ENCODE measurements at places on chromosomes 2 and 18.

GRCh38 chr2:157302492-157303099 lies 23.0 kb downstream of the ERMN start:
- DNase-seq, result peak; percentile 40

DNA sequence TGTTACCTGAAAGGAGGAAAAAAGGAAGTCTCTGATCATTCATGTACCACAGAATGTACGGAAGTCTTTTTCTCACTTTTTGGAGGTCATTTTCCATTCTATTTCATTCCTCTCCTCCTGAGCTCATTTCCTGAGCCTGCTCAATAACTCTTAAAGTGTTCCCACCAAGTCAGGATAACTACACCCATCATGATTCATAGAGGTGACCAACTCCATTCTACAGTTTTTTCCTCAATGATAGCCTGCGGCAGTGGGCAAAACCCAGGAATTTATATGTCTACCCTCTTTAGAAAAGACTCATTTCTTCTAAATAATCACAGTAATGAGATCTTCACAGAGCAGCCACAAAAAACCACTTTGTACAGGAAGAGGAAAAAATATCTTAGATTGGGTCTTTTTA lies 372.5 kb downstream of the RBM43 start:
- no peak for DNase-seq

GRCh38 chr2:197300139-197300538 lies 10.4 kb downstream of the ANKRD44 start:
- no peak for DNase-seq

- no peak for DNase-seq
Observed at GRCh38 chr2:216286616-216287231, 85.6 kb downstream of the MARCHF4 start.

DNA sequence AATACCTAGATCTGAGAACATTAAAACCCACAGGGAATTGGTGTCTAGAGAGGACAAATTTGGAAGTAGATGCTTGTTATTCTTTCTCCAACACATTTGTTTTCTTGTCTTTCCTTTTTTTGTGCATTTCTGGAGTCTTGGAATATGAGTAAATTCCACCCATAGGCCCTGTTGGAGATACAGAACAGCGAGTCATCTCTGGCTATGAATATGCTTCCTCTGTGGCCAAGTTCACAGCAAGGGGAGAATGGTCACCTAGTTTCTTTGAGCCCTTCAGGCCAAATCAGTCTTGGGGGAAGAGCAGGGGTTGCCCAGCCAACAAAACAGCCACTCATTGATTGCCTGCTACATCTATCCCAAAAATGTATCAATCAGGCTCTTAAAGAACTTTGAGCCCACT lies 31.3 kb downstream of the SP140L start:
- DNase-seq, result no peak

DNA sequence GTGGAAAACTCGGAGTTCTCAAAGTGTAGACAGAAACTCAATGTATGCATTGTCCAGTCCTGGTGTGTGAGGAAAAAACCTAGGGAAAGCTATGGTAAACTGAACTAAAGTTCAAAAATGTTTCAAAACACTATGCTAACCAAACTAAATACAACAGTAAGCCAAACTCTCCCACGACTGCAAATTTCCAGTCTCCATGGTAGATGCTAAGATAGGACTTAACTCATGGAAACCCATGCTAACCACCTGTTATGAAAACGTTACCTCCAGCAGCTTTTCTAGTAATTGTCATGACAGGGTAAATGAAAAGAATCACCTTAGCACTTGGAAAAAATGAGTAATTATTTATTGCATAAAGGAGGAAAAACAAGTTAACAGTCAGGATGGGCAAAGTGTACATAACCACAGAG lies 135.7 kb upstream of the EPC2 start:
- DNase-seq, result no peak

DNA sequence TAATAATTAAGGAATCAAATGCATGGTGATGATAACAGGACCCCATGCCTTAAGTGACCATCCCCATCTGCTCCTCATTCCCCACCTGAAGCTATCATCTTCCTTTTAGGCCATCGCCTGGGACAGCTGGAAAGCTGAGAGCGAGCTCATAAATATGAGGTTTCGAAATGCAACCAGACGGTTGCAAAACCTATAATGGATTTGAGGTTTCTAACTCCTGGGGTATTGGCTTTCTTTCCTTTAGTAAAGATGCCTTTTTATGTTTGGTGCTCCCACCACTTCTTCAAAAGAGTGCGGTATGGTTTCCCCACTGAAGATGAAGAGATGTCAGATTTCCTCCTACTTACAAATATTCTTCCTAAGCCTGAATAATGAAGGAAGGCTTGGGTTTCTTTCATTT lies 1589.5 kb upstream of the PIK3C3 start:
- DNase-seq, result no peak

- no peak for DNase-seq
Observed at GRCh38 chr2:41510108-41510507, 537.7 kb upstream of the PKDCC start.

DNA sequence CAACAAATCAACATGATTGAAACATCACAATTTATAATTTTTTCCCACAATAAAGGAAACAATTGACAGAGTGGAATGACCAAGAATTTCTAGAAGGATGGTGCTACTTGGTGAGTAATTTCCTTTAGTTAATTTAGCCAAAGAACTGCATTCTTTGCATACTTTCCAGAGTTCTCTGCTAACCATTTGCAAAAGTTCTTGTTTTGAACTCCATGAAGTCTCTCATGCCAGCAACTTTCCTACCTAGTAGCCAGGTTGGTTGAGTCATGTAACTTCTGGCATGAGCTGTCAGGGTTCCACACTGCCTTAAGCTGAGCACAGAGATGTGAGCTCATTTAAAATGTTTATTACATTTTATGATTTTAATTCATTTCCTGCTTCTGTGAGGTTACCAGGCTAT lies 539.6 kb downstream of the PID1 start:
- DNase-seq, result no peak

GRCh38 chr2:206555721-206556120 lies 86.6 kb upstream of the FAM237A start:
- DNase-seq, result no peak

- no peak for DNase-seq
Observed at GRCh38 chr2:75790121-75790813, 79.6 kb upstream of the GCFC2 start.

GRCh38 chr2:58845011-58845410 lies 603.9 kb upstream of the FANCL start:
- DNase-seq, result no peak

DNA sequence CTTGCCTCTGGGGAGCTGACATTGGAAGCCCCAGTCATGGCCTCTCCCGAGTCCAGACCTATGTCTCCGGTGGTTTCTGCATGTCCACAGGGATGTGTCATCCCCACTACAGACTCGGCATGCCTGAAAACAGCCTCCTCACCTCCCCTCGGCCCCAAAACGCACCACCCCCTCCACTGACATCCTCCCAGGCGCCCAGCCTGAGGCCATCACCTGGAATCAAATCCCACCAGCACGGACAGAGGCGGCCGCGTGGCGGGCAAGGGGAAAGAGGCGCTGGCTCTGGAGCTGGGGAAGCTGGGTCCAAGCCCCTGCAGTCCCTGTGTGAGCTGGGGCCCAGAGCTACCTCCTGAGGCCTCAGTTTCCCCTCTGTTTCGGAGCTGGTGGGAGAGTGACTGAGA lies 69.9 kb upstream of the SMAD7 start:
- no peak for DNase-seq

GRCh38 chr2:210269148-210269547 lies 43.9 kb upstream of the ACADL start:
- DNase-seq, result no peak

DNA sequence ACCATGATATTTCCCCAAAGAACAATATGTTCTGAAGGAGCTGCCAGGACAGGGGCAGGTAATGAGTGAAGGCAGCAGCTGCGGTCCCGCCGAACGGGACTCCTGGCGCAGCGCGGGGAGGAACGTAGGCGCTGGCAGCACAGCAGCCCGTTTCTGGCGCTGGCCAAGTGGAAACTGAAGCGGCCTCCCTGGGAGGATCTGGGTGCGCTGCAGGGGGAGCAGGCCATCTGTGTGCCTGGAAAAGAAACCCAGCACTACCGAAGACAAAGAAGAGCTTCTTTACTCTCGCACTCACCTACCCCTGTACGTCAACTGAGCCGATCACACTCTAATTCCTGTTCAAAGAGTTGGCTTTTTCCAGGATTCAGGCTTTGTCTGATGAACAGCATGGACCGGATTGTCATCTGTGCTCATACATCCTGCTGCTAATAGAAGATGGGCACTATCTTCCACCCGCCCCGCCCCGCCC lies 11.8 kb downstream of the G6PC2 start:
- no peak for DNase-seq

DNA sequence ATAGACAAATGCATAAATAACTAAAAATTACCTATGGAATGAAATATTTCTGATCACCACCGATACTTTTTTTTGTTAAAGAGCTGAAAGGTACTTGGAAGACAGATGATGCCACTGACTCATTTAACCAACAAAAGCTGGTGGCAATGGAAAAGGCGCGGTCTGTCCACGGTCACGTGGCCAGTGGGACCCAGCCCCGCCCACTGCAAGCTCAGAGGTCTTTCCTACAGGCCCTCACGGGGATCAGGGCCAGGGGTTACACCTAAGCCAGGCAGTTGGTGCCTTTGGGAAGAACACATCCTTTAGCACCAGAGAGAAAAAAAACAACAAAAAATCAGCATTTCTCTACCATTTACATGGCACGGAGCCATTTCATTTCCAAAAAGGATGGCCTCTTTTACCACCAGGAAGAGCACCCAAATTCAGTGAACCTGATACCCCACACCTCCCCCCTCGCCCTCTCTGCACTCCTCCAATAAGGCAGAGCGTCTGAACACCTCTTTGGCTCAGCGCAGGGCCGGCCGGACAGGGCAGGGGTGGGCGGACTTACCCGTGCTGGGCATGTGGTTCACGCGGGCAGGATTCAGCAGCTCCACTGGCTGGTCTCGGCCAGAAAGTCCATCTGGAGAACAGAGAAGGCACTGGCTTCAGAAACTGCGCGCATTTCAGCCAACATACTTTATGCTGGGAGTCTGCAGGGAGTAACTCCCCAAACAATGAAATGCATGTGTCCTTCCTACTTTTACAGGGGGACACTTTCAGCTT lies 164.6 kb downstream of the HDAC4 start:
- no peak for DNase-seq

DNA sequence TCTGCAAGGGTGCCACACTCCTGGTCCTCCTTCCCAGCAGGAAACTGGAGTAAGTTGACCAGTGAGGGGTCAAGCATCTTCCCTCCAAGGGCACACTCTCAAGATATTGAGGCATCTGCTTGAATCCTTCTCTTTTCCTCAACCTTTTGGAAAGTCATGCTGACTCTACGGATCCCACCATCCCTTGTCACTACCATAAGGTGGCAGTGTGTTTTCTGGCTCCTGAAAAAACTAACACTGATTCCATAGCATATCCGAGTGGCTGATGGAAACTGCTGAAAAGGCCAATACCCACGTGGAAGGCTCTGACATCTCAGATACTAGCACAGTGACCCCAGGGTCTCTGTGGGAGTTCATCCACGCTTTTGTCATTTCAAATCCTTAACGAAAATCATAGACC lies 37.1 kb downstream of the GPR45 start:
- DNase-seq, result no peak

DNA sequence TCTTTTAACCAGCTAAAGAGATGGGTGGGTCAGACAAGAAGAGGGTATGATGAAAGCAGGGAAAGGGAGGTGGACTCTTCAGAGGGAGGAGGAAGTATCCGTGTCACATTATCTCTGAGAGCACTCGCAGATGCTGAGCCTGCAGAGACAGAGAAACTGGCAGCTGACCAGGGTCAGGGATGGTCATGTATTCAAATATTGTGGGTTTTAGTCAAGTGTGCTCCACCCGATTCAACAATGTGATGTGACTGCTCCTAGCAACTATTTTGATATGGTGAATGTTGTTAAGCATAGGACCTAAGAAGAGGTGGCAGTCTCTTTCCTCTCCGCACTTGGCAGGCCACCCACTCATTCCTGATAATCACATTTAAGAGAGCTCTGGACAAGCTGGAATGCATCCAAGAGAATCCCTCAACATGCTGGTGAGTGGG lies 1.3 kb upstream of the CLIP4 start:
- DNase-seq, result no peak

GRCh38 chr18:71329114-71329513 lies 1040.3 kb downstream of the SOCS6 start:
- DNase-seq, result no peak

GRCh38 chr18:62715436-62715758 lies at the start of gene PHLPP1:
PHLPP1 (plus strand) TSS chr18:62715541; CDS start chr18:62715684, 143 bp downstream.
- no peak for DNase-seq

DNA sequence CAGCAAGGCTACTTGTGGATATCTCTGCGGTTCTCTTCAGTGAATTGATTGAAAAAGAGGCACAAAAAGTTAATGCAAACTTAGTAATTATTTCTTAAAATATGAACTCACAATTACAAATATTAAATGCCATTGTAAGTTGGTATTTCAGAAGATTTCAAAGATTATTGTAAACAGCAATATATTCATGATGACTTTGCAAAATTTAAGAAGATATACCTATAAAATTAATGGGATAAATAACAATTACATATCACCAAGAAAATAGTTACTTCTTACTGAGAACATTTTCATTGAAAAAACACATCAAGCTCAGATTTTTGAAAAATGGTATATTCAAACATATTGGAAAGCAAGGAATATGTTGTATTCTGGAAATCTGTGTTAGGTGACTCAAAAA lies 482.0 kb upstream of the LRRTM1 start:
- DNase-seq, result no peak

DNA sequence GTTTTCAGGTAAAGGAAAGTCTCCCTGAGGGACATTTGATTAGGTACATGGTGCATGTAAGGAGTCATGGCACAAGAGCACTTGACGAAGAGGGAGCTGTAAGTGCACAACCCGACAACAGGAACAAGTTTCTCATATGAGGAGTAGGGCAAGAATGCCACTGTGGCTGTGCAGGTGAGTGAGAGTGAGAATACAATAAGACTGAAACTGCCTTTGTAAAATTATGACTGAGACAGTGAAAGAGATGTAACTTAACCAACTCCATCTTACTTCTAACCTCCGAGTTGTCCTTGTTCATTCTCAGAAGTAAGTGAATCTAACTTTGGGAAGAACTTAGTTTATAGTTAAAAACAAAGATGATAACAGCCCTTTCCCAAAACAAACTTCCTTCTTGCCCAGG lies 1025.8 kb upstream of the CNTNAP5 start:
- DNase-seq, result no peak

DNA sequence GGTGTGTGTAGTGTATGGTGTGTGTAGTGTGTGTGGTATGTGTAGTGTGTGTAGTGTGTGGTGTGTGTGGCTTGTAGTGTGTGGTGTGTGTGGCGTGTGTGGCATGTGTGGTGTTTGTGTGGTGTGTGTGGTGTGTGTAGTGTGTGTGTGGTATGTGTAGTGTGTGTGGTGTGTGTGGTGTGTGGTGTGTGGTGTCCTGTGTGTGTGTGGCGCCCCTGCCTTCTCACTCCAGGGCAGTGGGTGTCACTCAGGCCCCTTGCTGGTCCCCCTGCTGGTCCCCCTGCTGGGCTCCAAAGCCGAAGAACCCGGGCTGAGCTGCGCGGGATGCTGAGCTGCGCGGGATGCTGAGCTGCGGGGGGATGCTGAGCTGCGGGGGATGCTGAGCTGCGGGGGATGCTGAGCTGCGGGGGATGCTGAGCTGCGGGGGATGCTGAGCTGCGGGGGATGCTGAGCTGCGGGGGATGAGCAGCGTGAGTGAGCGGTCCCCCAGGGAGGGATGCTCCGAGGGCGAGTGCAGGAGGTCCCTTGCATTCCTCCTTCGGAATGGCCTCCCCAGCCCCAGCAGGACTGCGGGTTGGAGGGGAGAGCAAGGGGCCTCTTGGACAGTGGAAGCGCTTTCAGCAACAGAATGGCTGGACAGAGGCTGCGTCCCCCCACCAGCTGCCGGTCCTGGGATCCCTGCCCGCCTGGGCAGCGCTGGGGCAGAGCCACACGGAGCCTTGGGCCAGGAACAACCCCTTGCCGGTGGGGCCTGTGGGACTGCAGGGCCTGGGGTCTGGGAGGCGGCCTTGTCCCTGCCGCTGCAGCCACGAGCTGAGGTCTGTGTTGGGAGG lies 3.4 kb upstream of the RTP5 start:
- DNase-seq, result no peak
